Omental fat pad (tissue), 4 donors: ENCODE measurements at places on chromosomes 7 and 10.

DNA sequence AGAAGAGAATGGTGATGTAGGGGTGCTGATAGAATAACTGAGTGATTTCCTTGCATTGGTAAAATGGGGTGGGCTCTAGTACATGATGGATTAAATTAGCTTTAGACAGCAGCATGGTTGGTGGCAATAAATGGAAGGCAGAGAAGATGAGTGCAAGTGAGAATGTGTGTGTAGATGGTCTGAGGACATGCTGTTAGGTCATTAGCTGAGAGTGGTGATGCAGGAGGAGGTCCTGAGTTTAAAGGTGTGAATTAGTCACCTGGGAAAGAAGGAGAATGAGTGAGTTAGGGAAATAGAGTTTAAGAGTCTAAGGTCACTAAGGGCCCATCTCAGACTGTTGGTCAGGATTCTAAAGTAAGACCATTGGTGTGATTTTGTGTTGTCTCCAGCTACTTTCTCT is 17.9 kb upstream of the SEC61A2 start:
- DNase-seq, result no peak

DNA sequence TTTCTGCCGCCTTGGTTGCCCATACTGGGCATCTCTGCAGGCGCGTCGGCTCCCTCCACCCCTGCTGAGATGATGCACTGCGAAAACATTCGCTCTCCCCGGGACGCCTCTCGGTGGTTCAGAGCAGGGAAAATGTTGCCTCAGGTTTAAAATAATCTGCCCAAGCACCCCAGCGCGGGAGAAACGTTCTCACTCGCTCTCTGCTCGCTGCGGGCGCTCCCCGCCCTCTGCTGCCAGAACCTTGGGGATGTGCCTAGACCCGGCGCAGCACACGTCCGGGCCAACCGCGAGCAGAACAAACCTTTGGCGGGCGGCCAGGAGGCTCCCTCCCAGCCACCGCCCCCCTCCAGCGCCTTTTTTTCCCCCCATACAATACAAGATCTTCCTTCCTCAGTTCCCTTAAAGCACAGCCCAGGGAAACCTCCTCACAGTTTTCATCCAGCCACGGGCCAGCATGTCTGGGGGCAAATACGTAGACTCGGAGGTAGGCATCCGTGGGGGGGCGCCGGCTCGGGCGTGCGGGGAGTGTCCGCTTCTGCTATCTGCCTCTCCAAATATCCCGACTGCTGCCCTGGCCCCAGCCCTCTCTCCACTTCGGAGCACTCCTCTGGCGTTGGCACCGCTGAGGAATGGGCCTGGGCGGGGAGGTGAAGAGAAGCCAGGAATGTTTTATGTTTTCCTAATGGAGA is at the start of gene CAV1:
Gene CAV1 (plus strand): TSS at position 428 of the 689 bp plus-strand sequence. CDS start 27 bp downstream, at position 455.
- peak; percentile 53 for DNase-seq

- no peak for DNase-seq
Measured at GRCh38 chr7:95840953-95841950, 68.9 kb downstream of the DYNC1I1 start.

DNA sequence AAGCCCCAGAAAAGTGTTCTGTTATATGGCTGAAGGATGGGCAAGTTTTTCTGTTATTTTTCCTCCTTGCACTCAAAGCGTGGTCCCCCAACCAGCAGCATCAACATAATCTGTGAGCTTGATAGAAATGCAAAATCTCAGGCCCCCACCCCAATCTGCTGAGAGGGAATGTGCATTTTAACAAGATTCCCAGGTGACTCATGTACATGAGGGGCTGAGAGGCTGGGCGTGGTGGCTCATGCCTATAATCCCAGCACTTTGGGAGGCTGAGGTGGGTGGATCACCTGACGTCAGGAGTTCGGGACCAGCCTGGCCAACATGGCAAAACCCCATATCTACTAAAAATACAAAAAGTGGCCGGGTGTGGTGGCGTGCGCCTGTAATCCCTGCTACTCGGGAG is 326.8 kb upstream of the PODXL start:
- no peak for DNase-seq
